BE2C (cell line): ENCODE measurements at places on chromosomes 13 and 19.

GRCh38 chr19:1163934-1164683 is 10.0 kb downstream of the SBNO2 start:
- no peak for DNase-seq

DNA sequence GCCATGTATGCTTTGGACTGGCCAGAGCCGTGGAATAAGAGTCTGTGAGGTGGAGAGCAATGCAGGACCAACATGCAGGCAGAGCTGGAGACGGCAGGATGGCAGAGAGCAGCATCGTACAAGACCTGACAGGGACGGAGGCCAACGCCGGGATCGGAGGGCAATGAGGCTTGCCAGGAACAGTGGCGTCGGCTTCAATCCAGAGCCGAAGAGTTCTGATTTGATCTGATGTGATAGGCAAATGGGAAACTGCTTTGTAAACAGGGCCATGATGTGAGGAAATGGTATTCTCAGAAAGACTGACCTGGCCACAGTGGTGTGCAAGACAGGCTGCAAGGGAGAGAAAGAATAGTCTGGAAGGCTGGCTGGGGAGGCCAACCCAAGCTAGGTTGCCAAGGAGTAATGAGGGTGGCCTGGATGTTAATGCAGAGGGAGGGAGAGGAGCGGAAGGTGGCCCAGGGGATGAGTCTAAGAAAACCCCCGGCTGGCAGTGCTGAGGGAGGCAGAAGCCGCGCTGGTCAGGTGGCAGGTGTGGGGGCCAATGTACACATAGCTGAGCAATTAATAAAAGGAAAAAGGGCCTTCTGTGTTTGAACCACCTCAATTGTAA is 26.7 kb downstream of the RCBTB2 start:
- peak; percentile 26 for DNase-seq

DNA sequence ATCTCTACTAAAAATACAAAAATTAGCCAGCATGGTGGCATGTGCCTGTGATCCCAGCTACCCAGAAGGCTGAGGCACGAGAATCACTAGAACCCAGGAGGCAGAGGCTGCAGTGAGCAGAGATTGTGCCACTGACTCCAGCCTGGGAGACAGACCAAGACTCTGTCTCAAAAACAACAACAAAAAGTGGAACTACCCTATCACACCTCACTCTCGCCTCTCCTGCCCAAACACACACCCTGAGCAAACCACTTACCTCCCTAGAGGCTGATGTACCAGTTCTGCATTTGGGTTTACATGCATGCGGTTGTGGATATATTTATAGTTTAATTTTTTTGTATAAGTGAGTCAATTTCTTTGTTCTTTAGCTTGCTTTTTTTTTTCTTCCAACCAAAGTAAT is 7.7 kb upstream of the PTOV1 start:
- DNase-seq, result no peak

- peak; percentile 27 for DNase-seq
Measured at GRCh38 chr19:43362179-43362578, 8.7 kb downstream of the CD177 start.

GRCh38 chr13:110106726-110107125 is 200.2 kb downstream of the COL4A1 start:
- no peak for DNase-seq

DNA sequence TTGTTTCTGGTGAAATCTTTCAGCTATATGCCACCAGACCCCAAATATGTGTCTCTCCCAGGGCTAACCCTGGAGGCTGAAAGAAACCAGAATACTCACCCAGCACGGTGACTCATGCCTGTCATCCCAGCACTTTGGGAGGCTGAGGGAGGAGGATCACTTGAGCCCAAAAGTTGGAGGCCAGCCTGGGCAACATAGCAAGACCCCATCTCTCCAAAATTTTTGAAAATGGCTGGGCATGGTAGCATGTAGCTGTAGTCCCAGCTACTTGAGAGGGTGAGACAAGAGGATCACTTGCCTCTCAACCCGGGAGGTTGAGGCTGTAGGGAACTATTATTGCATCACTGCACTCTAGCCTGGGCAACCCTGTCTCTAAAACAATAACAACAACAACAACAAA is 76.1 kb upstream of the UQCRFS1 start:
- DNase-seq, result no peak

- DNase-seq, result no peak
Measured at GRCh38 chr19:17687141-17687856, 855 bp downstream of the UNC13A start.
